ENCODE measurements at places on chromosomes 6 and 20.

DNA sequence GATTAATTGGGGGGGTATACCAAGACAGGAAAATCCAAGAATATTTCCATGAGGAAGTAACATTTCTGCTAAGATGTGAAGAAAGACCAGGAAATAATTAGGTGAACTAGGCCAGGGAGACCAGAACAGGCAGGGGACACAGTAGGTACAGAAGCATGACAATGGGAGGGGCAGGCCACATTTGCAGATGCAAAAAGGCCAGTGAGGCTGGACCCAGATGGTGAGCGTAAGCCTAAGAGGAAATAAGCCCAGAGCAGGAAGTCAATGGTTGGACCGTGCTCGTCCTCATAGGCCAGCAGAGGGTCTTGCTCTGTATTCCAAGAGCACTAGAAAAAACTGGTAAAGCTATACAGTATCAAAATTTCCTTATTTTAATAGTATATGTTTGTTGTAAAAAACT, 9.4 kb downstream of the CEP162 start:
- DNase-seq = no peak

- no peak for DNase-seq
These were observed 96.4 kb downstream of the TMEM170B start for GRCh38 chr6:11633741-11634509.

DNA sequence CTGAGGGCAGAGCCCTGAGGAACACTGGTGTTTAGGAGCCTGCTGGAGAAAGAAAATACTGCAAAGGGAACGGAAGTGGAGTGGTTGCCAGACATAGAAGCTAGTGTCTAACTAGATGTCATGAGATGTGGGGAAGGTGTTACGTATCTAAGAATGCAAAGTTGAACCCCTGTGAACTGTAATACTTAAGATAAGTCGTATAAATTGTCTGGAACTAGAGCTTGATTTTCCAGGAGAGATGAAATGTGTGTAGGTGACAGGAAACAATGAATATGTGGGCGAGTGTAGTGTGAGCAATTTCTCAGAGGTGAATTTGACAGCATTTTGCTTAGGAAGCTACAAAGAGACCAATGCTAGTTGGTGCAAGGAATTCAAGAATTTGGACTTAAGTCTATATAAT, 27.9 kb downstream of the ESR1 start:
- no peak for DNase-seq

- DNase-seq = no peak
These were observed 53.6 kb downstream of the MDGA1 start for GRCh38 chr6:37643851-37644672.

GRCh38 chr6:38337819-38338465, 301.8 kb downstream of the BTBD9 start:
- no peak for DNase-seq

DNA sequence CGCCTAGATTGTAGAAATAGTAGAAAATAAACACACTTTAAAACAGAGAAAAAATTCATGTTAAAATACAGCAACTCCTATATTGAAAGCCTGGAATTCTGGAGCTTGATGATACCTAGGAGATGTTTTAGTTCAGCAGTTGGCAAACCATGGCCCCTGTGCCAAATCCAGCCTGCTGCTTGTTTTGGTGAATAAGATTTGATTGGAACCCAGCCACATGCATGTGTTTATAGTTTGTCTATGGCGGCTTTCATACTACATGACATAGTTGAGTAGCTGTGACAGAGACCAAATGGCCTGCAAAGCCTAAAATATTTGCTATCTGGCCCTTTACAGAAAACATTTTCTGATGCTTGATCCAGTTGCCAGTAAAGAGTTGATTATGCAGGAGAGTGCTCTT, 57.2 kb downstream of the PAX1 start:
- no peak for DNase-seq

DNA sequence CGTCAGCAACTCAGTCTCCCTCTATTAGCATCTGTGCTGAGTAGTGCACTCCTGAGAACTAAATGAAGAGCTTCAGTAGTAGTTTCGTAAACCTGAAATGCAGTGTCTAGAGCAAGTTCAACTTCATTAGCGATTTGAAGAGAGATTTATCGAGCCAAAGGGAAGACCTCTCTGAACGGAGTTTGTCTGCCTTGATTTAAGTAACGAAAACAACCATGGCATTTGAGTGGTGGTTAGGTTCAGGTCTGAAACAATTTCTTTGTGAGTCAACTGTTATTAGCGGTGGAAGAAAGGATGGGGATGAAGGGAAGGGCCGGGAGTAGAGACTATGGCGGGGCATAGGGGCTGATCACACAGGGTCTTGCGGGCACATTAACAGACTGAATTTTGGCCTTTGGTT, 150.5 kb downstream of the BCAS1 start:
- DNase-seq = no peak

DNA sequence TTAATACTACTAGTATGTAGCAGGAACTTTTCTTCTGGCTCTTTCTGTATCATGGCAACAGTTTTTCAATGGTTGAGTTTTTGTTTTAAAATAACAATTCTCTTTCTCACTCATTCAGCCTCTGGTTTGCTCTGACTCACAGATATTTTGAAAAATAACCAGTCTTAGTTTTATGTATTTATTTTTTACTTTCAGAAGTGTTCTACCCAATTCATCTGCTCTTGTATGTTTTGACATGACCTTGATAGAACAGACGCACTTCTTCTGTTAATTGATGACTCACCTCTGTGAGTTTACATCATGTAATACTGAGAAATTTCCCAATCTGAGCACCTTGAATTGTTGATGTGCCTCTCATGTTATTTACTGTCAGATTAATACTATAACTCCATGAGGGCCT, 178.9 kb downstream of the SASH1 start:
- DNase-seq = no peak

DNA sequence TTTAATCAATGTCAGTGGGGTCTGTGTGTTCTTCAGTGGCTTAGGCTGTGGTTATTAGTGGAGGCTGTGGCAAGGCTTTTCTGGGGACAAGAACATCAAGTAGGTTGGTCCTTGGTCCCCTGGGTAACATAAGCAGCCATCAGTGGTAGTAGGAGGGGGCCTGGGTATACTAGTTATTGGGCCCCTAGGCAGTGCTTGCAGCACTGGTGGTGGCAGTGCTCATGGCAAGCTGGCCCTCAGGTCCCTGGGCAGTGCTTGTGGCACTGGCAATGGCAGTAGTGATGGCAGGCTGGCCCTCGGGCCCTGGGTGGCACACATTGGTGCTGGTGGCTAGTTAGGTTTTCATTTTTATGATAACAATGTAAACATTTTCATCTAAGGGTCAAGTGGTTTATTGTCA, 32.5 kb upstream of the MAS1 start:
- no peak for DNase-seq

DNA sequence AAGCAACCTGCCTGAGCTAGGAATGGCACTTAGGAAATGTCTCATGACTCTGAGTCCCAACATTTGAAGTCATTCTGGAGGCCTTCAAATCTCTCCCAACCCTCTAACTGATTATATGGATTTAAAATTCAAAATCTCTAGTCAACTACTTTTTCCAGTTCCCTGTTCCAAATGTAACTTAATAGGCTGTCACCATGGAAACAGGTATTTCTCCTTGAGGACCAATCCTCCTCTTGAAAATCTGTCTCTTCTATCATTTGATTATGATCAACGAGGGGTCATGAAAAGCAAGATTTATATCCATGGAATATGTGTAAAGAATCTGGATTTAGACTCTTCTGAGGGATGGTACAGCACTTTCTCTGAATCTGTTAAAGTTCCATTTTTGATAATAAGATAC, 127.3 kb upstream of the DTNBP1 start:
- DNase-seq = no peak

DNA sequence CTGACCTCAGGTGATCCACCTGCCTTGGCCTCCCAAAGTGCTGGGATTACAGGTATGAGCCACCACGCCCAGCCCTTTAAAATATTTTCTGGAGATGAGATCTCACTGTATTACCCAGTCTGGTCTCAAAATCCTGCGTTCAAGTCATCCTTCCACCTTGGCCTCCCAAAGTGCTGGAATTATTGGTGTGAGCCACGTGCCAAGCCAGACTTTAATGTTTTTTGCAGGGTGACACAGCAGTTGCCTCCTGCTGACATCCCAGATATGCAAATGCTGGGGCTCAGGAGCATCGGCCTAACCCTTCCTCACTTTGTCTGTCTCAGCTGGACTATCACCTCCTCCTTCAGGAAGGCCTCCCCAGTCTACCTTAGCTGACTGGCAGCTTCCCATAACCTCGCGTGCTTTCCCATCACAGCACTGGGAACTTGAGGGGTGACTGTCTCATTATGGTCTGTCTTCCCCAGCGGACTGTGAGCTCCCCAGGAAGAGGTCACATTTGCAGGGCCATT, 14.3 kb upstream of the ID1 start:
- no peak for DNase-seq

DNA sequence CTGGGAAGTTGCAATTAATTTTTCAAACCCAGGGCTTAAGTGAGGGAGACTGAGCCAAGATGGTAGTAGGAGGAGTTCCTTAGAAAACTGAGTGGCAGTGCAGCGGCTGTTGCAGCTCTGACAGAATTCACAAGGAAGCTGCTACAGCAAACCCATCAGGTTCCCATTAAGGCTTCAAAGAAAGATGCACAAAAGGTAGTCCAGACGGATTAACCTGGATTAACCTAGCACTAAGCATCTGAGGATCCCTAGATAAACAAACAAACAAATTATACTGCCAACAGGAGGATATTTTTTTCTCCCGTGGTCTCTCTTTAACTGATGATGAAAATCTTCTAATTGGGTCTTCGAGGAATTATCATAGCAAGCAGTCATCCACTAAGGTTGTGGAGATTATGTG, 5.2 kb downstream of the TENT5A start:
- no peak for DNase-seq

GRCh38 chr6:155174576-155175211, 89.1 kb upstream of the CLDN20 start:
- peak; percentile 46 for DNase-seq

DNA sequence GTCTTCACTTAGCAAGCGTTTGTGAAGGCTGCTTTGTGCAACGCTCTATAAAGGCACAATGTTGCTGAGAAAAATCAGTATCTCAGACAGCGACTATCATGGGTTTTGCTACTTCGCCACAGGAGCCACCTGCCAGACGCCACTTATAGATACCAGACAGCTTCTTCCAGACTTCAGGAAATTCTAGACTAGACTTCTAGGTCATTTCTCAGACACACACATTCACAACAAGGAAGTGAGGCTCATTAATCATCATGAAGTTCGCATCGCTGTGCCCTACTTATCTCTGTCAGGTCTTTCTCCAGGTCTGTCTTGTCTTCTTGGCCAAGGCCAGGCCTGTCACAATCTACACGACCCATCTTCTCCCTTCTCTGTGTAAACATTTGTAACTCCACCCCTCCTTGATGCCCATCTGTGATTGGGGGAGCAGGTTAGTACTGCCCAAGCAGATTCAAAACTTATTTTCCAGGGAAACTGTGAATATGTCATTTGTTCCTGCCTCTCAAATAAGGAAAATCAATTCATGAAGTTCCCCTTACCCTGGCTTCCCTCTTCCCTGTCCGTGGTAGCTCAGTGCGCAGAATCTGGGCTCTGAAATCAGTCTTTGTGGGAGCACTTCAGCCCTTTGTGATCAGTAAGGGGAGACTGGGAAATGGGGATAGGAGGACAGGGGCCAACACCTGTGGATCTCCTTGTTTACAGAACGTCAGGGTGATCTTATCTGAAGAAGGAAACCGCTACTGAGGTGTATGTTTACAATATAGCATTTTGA, 115.5 kb downstream of the TNFAIP3 start:
- DNase-seq = no peak

GRCh38 chr20:23136893-23137745, 51.0 kb upstream of the CD93 start:
- DNase-seq = no peak

DNA sequence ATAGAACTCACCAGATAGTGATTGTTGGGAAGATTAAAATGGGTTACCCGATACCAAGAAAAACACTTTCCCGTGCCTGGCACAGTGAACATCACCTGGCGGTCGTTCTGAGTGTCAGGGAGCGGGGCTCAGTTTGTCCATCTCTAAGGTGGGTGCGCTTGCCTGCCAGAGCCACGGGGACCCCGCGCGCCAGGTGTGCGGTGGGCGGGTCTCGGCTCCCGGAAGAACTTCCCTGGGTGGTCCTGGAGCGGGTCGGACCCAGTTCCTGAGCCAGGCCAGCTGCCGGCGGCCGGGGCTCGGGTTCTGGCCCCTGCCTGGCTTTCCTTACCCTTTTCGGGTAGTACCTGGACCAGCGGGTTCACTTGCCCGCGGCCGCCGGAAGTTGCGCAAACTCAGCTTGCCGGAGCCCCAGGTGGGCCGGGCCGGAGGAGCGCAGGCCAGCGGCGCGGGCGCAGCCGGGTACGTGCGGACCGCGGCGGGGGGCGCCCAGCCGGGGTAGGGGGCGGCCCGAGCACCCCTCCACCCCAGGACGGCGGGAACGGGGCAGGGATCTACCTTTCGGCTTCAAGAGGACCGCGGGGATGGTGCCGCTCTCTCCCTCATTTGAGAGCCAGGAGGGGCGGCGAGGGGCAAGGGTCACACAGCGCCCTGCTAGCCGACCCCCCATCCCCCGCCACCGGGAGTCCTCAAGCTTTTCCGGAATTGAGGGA, 7.5 kb downstream of the FAM110A start:
- DNase-seq = no peak

DNA sequence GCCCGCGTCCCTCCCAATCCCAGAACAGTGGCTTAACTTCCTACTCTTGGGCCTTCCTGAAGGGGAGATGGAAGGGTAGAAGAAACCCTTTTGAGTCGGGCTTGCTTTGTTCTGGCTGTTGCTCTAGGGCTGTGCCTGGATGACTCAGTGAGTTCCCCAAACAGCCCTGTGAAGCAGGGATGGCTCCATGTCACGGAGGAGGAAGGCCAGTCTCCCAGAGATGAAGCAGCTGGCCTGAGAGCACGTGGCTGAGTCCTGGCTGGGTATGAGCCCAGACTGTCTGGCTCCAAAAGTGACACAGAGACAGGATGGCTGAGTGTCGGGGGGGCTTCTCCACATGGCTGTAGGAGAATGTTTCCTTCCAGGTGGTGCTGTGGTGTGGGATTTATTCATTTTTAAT, 4.6 kb downstream of the SYTL3 start:
- no peak for DNase-seq

- DNase-seq = peak; percentile 75
These were observed 623 bp downstream of the MYBL2 start for GRCh38 chr20:43667341-43668132.

- DNase-seq = no peak
These were observed 689.5 kb downstream of the PHF3 start for GRCh38 chr6:64325093-64325492.

All from GM06990 (cell line).